ENCODE measurements at places on chromosomes 7 and 10. TPM values are rescaled to one million over a fixed set of nuclear protein-coding genes. Genes with fewer than 3 reads are reported as not detected.

DNA sequence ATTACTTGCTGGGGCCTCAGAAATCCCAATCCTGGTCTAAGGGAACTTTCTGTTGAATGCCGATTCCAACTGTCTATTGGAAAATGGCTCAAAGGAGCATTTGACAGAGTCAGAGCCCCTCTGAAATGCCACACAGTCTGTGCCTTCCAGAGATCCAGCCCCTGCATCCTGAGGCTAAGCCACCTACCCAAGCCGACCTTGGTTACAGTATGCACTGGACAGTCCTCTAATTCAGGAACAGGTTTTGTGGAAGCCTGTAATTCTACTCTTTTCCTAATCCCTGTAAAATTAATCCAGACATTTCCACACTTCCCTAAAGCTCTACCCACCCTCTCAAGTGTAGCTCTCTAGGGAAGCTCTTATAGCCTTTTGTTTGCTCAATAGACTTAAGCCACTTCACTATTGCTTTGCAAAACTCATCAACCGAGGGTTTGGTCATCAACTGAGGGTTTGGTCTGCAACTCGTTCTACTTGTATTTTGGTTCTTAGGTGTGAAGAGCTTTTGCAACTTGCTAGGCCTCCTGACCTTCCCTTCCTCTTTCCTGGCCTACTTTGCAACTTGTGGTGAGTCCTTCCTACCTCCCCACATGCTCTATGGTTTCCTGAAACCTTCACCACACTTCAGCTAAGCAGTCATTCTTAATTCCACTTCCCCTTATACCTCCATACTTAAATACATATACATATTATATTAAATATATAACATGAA lies 364.8 kb downstream of the SFMBT2 start:
- no peak for DNase-seq

DNA sequence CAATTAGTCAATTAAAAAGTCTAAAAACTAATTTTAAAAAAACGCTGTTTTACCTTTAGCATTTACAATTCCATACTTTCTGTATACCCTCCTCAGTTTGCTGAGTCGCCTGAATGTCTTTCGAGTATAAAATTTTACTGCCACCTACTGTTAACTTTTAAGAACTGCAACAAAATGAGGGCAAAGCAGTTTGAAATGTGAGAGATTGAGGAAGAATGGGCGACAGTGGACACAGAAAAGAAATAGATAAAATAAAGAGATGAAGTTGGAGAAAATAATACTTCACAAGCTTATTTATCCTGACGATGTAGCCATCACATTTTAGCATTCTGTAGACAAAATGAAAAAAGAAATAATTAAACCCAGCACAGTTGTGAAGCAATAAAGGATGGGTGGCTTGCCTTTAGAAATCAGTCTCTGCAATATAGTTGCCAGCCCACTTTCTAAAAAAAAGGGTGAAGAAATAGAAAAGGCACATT lies 110.8 kb upstream of the PTN start:
- peak; percentile 80 for DNase-seq

GRCh38 chr10:4265964-4266363 lies 481.0 kb upstream of the KLF6 start:
- DNase-seq = no peak

DNA sequence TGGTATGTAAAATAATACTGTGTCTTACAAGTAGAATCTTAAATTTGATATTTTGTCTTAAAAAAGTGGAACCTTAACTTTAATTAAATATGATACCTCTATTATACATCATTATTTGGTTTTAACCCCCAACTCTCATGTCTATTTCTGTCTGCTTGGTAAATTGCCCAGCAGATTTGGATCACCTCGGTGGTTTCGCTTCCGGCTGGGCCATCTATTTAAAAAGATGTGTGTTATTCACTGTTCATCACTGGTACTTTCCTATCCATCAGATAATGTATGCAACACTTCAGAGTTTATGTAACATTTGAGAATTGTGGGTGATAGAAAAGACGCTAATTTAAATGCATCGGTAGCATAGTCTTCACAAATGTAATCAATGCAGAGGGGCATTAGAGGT lies 119.7 kb downstream of the SND1 start:
- no peak for DNase-seq

DNA sequence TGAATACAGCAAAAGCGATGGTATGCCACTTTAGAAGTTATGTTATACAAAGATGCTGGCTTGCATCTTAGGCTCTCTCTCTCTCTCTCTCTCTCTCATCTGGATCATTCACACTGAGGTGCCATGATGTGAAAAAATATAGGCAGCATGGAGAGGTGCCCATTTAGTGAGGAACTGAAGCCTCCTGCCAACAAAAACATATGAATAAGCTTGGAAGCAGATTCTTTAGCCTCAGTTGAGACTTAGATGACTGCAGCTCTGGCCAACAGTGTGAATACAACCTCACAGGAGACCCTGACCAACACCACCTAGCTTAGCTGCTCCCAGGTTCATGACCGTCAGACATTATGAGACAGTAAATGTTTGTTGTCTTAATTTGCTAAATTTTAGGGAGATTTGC lies 560.1 kb upstream of the LRRTM3 start:
- no peak for DNase-seq

GRCh38 chr10:97647556-97647955 lies 7.1 kb downstream of the PI4K2A start:
- DNase-seq = peak; percentile 58

GRCh38 chr7:56077681-56078080 lies 13.6 kb downstream of the SUMF2 start:
- DNase-seq = no peak

DNA sequence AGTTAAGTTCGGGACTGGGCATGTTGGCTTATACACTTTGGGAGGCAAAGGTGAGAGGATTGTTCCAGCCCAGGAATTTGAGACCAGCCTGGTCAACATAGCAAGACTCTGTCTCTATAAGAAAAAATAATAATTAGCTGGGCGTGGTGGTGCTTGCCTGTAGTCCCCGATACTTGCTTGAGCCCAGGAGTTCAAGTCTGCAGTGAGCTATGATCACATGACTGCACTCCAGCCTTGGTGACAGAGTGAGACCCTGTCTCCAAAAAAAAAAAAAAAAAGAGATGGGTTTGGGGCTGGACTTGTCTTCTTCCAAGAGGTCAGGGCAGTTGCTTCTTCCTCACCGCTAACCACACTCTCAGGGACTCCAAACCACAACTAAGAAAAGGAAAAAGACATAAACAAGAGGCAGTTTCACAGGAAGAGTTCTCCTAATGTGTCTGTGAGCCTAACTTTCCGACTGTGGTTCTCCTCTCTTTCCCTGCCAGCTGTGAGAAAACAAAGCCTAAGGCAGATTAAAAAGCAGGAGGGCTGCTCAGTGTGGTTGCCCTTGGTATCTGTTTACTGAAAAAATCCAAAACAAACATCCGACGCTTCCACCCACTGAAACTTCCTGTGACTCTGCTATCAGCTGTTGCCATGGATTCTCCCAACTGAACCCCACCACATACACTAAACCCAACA lies 2.4 kb upstream of the SERPINE1 start:
- DNase-seq = peak; percentile 62

DNA sequence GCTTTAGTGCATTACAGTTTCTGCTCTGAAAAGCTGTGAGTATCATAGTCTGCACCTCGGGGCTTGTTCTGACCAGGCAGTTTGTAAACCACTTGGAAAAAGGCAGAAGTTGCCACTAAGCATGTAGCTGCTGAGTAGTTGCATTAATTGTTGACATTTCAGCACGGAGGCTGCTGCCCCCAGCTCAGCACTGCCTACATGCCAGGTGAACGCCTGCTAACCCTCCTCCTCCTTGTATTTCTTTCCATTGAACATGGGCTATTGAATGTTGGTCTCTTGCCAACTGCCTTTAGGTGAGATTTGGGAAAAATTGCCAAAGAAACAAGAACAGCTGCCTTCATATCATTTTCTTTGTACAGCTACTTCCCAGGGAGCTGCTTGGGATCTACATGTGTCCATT lies 164.2 kb downstream of the RAPGEF5 start:
- DNase-seq = no peak

GRCh38 chr10:19908991-19909696 lies 92.9 kb downstream of the PLXDC2 start:
- no peak for DNase-seq

DNA sequence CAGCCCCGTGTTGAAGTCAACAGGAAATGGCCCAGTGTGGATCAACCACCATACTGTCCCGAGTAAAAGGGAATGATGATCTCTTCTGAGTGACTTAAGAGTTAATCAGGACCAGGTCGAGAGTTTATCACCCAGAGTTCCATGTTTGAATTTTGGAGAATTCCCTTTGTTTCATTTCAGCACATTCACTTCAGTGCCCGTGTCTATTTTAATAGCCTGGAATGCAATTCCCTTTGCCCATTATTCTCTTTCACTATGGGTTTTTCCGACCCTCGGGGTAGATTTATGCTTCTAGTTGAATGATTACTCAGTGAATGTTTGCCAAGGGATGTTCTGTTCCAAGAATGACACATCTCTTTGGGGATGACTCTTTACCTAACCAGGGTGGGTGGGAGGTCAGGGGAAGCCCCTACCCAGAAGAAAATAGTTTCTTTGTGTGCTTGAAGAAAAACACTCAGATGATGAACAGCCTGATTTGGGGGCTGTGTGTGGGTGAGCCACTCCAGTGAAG lies 594.9 kb downstream of the INHBA start:
- peak; percentile 16 for DNase-seq

DNA sequence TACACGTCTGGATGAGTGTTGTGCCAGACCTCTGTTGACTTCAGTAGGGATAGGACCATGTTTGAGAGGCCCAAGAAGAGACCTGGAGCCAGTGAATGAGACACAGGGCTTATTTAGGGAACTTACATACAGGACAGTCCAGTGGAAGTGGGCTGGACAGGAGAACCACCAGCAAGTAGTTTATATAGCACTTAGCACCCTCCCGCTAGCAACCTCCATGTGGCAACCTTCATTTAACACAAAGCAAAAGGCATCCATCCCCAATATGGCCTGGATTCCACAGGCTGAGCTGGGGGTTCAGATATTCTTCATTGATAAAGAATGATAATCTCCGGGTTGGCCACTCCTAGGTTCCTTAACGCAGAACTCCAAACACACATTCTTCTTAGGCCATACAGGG lies 93.7 kb downstream of the TRIM24 start:
- DNase-seq = no peak

DNA sequence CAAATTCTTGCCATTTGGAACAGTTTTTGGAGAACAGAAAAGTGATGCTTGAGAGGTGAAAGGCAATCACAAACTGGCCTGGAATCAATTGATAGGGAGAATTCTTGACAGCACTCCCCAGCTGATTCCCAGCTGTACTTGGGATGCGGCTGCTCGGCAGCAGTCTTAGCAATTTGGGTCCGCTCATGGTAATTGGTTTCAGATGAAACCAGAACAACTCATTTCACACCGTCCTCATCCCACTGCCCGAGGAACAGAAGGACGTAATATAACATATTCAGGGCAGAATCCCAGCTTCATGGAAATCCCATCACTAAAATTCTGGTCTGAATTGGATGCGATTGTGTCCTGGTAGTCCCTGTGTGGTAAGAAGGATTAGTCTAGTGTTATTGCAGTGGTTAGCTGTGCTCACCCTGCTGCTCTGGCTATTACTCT lies 223.3 kb upstream of the FERD3L start:
- DNase-seq = no peak

GRCh38 chr10:15265558-15265957 lies 97.1 kb upstream of the NMT2 start:
- DNase-seq = no peak

GRCh38 chr7:14055813-14056212 lies 66.3 kb upstream of the ETV1 start:
- DNase-seq = no peak

- DNase-seq = no peak
Observed at GRCh38 chr7:71338866-71339265, 206.9 kb downstream of the GALNT17 start.

GRCh38 chr10:103739039-103739764 lies 116.2 kb downstream of the SH3PXD2A start:
- DNase-seq = peak; percentile 95

- peak; percentile 82 for DNase-seq
Observed at GRCh38 chr7:138161600-138162081, 85.4 kb downstream of the AKR1D1 start.

GRCh38 chr10:131676800-131677421 lies 223.9 kb upstream of the PPP2R2D start:
- no peak for DNase-seq

DNA sequence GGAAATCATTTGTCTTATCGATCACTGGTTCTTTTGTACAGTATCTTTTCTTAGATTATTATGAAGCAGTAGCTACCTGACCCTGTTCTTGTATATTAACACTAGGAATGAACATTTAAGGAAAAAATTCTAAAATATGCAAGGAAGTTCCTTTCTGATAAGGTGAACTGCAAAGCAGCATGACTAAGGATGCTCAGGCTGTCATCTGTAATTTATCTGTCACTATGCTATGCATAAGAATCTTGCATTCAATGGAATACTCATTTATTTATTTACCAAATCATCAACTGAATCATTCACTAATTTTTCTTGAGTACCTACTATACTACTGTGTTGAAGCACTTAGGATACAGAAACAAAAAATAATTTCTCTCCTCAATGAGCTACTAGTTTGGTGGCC lies 5.8 kb downstream of the GSDME start:
- DNase-seq = peak; percentile 36

Gene HYAL4
- not detected for total RNA-seq

Gene ASB15
- total RNA-seq = not detected

Gene CRHR2
- not detected for total RNA-seq

Gene ZMIZ1
- 15.0 TPM for total RNA-seq

Measured in fibroblast of the aortic adventitia (primary cell).